Cardiac atrium fibroblast (primary cell): ENCODE measurements at places on chromosomes 11 and 22. TPM values are rescaled to one million over a fixed set of nuclear protein-coding genes. Genes with fewer than 3 reads are reported as not detected.

TRIM6 gene
- total RNA-seq = 0.32 and 0.72 TPM in 2 replicates

GAL gene
- 0.49 TPM in 1 of 2 replicates, not detected in the other for total RNA-seq

VSIG2 gene
- not detected in 2 replicates for total RNA-seq

OR10A2 gene
- not detected in 2 replicates for total RNA-seq

CARNS1 gene
- total RNA-seq = 0.49 TPM in 1 of 2 replicates, not detected in the other

CASP5 gene
- total RNA-seq = not detected in 2 replicates

FREY1 gene
- total RNA-seq = 0.65 TPM in 1 of 2 replicates, not detected in the other

CFAP300 gene
- total RNA-seq = 10.0 and 10.8 TPM in 2 replicates

OR51B2 gene
- not detected in 2 replicates for total RNA-seq
